Left ventricle myocardium inferior (tissue), 1 donor: ENCODE measurements at places on chromosomes 12 and 14.

- DNase-seq: no peak
Observed at GRCh38 chr14:64705381-64706118, 1.3 kb downstream of the PLEKHG3 start.

DNA sequence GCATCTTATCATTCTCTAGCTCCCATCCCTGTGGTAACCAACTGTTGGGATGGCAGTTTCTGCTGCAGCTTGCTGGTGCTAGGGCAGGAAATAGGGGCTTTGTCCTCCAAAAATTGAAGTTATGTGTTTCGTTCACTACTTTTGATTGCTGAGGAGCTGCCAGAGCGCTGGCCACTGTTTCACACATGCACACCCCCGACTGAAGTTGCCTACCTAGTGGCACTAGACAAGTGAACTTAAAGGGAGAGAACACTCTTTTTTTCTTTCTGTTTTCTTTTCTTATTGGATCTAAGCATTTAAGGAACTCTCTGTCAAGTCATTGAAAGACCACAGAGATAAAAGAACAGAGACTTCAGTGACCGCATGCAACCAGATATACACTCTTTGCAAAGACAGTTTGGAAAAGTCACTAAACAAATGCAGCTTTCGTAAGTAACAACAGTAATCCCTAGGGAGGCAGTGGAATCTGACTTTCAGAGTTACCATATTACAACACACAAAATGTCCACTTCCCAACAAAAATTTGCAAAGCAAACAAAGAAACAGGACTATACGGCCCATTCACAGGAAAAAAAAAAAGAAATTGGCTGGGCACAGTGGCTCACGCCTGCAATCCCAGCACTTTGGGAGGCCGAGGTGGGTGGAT lies 12.0 kb downstream of the TFCP2 start:
- DNase-seq: no peak

- DNase-seq: no peak
Observed at GRCh38 chr14:79408696-79409095, 802.6 kb downstream of the DIO2 start.

DNA sequence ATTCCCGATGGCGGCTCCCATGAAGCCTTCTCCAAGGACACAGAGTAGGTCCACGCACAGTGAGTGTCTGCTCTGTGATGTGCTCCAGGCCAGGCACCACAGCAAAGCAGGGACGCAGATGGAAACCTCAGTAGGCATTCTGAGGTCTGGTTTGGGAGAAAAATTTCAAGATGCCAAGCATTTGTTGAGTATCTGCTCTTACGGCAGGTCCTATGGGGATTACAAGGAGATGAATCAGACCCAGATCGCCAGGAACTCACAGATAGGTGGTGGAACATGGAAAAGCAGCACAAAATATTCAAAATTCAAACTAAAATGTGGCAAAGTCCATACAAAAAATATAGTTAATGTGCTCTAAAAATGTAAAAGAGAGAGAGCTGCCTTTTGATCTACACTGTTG lies 684.9 kb upstream of the TMEM132C start:
- no peak for DNase-seq
